HCT116 (cell line): ENCODE measurements at places on chromosomes 7 and 10.
A peak's percentile ranks its signal among the peaks of the same experiment; 100 is the strongest.

DNA sequence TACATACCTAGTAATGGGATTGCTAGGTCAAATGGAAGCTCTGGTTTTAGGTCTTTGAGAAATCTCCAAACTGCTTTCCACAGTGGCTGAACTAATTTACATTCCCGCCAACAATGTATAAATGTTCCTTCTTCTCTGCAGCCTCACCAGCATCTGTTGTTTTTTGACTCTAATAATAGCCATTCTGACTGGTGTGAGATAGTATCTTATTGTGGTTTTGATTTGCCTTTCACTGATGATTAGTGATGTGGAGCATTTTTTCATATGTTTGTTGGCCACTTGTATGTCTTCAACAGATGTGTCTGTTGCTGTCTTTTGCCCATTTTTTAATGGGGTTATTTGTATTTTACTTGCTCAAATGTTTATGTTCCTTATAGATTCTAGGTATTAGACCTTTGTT, 675.5 kb downstream of the SUGCT start:
- no peak for DNase-seq

DNA sequence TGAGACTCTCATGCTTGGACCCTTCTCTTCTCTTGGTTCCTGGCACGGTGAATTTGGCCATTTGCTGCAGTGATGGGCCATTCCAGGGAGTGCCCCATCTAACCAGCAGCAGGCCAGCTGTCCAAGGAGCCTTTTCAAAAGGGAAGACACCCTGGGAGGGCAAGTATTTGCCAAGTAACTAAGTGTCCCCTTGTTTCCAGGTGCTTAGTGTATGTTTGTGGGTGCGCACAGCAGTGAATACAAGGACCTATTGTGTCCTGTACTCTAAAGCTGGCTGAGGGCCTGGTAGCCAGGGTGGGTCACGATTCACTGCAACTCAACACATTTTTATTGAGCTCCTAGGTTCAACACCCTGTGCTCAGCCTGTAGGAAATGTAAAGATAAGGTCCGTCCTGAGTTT, 348.8 kb downstream of the RNLS start:
- no peak for DNase-seq

DNA sequence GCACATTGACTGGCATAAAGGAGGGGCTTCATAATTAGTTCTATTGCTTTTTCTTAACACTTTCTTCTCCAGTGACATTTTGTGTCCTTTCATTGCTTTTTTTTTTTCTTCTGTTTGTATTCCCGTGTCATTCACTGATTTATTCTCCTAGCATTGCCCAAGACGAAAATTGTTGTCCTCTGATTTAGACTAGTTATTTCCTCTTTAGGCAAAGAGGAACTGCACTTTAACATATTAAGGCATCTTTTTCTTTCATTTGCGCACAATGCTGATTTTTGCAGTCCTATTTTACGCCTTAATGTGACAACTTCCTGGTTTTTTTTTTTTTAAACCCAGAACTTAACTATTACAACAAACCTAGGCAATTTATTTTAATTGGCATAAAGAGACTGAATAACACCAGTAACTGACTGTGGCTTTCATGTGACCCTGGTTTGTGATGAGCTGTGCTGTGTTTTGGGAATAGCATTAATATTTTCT, 39.7 kb downstream of the ARID5B start:
- no peak for DNase-seq

- DNase-seq, result no peak
These were observed 212.0 kb downstream of the CAMK1D start for GRCh38 chr10:12561307-12561706.

GRCh38 chr10:2367083-2367482, 629.8 kb upstream of the ADARB2 start:
- DNase-seq, result no peak

DNA sequence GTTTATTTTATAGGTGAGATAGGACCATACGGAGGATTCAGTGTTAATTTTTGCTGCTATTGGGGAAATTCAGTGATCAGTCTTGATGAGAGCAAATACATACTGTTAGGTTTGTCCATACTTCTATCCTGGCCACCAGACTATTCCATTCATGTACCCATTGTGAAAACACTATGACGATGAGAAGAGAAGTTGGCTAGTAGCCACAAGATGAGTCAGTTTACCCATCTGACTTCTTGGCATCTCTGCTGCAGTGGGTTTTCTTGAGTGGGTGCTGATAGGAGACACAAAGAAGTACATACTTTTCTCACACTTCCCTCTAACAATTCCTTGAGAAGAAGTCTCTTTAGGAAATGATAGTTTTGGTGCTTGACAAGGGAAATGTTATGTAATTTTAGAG, 133.1 kb downstream of the TFPI2 start:
- DNase-seq, result no peak

GRCh38 chr7:24831240-24831639, 74.0 kb upstream of the GSDME start:
- DNase-seq, result no peak

GRCh38 chr7:21893401-21893800, 52.3 kb downstream of the CDCA7L start:
- no peak for DNase-seq

- peak; percentile 18 for DNase-seq
These were observed 59.4 kb upstream of the ASAH2 start for GRCh38 chr10:50310560-50311174.

DNA sequence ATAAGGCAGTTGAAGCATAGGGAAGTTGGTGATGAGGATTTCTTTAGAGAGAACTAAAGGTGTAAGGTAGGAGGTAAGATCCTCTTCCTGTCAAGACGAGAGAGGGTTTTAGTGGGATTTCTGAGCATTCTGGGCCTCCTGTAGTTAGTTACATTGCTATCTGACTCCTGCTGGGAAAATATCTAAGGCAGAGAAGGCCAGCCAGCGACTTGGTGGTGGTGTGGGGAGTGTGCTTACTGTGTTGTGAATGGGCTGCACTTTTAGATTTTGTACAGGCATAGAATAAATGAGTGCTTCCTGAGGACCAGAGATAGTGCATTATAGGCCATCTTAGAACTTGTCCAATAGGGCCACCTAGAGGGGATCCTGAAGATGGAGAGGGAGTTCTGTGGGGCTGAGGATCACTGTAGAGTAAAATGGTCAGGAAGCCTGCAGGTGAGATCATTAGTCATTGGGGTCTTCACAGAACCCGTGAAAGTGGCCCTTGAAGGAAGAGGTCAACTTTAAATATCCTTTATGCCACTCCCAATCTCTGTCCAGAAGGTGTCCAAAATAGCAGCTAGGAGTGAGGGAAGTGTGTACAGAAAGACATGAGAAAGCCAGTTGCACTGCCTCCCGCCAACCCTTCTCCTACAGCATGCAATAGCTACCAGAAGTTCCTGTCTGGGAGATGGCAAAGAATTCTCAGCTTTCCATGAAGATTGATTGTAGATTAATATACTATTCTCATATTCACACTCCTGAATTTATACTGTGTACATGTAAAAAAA, 266.6 kb downstream of the POLR1F start:
- DNase-seq, result peak; percentile 50

- DNase-seq, result no peak
These were observed 4.4 kb upstream of the PDLIM1 start for GRCh38 chr10:95295031-95295755.

GRCh38 chr7:117937049-117937752, 64.0 kb upstream of the CTTNBP2 start:
- no peak for DNase-seq

GRCh38 chr10:85599081-85599480, 767.5 kb downstream of the GRID1 start:
- no peak for DNase-seq

- DNase-seq, result no peak
These were observed 16.0 kb downstream of the PALD1 start for GRCh38 chr10:70494536-70494935.

- no peak for DNase-seq
These were observed 22.5 kb downstream of the ST8SIA6 start for GRCh38 chr10:17431871-17432311.

DNA sequence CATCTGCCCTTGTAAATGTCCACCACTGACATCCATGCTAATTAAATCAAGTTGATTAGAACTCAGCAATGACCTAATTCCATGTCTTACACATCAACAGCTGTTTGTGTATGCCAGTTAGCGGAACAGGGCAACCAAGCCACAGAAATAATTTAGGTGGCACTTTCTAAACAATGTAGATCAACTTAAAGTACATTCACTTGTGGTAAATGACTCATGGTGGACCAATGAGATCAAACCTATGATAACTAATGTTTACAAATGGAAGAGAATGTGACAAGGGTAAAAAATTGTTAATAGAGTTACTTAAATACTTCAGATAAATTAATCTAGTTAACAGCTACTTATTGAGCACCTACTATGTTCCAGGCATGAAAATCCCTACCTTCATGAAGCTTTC, 63.1 kb upstream of the ICA1 start:
- no peak for DNase-seq

- no peak for DNase-seq
These were observed 26.1 kb upstream of the VCL start for GRCh38 chr10:73971636-73972354.

DNA sequence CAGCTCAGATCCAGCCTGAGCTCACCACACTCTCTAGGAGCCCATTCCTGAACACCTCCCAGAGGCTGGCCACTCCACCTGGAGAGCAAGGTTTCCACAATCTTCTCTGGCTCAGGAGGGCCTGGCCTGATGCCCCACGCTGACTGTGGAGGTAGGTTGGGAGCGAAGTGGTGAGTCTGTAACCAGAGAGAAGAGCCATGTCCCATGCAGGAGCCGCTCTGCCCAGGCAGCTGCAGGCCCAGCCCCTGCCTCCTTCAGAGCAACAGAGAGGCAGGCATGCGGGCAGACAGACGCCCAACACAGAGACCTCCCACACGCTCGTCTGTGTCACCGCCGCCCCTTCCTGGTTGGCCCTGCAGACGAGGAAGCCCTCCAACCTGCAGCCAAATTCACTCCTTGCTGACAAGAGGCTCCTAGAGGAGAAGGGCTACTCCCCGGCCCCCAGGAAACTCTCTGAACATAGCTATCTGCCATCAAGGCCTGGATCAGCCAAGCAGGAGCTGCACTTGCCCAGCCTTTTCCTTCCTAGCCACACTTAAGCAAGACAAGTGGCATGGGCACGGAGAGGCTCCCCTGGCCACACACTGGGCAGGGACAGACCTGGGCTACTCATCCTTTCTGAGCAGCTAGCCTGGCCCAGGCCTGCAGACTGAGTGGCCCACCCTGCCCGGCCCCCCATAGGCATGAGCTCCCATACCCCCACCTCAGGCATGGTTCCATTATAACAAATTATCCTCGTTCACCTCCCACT, 101.9 kb downstream of the GRID1 start:
- no peak for DNase-seq

DNA sequence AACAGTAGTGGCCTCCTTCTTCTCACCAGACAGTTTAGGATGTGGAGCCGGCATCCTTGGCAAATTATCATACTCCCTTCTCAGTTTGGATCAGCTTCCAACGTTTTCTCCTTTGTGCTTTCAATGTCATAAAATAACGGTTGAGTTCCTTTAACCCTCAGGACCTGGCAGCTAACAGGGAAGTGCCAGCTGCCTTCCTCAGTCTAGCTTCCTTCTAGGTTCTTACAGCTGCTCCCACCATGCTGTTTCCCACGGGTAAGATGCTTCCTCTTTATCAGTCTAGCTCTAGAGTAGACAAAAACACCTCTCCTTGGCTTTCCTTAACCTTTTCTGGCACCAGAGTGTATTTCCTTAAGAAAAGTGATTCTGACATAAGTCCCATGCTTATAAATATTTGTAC, 33.2 kb downstream of the BLVRA start:
- DNase-seq, result no peak

DNA sequence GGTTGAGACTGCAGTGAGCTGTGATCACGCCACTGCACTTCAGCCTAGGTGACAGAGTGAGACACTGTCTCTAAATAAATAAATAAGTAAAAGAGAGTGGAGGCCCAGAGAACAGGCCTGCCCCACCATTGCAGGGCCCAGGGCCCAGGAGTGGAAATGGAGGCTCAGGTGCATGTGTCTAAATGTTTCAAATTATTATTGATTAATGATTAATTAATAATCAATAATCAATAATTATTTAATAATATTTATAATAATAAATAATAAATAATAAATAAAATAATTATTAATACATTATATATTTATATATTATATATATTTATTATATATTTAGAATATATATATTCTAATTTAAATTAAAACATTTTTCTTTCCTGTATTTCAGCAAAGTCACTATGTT, 53.7 kb upstream of the ZRANB1 start:
- no peak for DNase-seq

GRCh38 chr7:143263266-143264195, at the start of gene GSTK1:
Gene GSTK1, plus strand, starts transcription at chr7:143263441. Its CDS starts 73 bp downstream, at chr7:143263514.
- DNase-seq, result peak; percentile 32

DNA sequence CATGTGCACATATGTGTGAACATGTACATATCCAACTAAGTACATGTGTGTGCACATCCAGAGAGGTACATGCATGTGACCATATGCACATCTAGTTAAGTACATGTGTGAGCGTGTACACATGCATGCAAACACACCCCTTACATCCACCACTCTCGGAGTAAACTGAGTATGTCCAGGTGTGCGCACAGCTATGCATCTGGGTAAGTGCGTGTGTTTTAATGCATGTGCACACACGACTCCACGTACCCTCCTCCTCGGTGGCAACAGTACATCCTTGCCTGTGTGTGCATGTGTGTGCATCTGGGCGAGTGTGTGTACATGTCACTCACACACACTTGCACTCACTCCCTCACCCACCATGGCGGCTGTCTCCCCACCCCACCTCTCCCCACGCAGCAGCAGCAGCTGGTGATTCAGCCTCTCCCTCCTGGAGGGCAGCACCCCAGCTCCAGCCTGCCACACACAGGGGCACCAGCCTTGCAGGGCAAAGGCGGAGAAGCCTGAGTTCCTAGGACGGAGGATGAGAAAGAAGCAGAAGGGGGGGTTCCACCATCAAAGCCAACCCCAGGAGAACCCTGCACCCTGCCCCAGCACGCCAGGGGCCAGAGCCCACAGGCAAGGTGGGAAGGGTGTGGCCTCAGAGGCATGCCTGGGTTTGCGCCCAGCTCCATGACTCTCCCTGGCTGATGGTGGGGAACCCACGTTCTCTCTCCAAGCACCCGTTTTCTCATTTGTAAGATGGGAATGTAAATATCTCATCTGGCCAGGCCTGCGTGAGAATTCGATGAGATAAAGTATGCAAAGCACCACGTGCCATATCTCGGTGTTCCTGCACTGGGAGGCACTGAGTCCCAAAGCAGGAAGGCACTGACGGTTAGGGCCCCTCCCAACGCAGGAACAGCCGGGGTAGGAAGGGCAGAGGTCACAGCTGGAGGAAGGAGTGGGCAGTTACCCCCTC, 27.7 kb upstream of the DNAAF5 start:
- no peak for DNase-seq

DNA sequence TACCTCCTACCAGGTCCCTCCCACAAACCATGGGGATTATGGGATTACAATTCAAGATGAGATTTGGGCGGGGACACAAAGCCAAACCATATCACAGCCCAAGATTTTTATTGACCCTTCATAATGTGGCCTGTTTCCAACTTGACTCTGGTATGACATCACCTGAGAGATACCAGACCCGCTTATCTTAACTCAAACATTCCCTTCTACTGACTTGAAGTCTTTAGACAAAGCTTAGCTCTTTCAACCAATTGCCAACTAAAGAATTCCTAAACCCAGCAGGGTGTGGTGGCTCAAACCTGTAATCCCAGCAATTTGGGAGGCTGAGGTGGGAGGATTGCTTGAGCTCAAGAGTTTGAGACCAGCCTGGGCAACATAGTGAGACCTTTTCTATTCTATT, 67.9 kb downstream of the CLRN3 start:
- DNase-seq, result no peak

- DNase-seq, result peak; percentile 35
These were observed 147.1 kb upstream of the GHITM start for GRCh38 chr10:83991986-83992753.
